GM06990 (cell line): ENCODE measurements at places on chromosomes 1 and 21.

DNA sequence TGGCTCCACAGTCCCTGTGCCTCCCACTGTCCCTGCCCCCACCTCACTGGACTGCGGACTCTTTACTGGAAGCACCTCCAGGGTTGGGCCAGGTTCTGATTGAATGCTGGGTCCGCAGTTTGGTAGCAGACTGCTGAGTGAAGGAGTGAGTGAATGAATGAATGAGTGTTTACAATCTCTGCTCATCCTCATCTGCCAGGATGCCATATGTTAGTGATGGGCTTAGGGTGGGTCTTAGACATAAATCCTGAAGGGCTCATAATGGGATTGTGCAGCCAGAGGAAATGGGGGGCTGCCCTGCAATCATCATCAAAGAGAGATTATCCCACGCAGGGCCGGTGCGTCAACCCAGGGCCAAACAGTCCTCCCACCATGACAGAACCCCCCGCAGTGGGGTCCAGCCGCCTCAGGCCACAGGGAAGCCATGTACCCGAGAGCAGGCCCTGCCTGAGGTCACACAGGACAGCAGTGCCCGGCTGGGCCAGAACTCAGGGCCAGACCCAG, 26.1 kb downstream of the SLC1A7 start:
- DNase-seq, result no peak

DNA sequence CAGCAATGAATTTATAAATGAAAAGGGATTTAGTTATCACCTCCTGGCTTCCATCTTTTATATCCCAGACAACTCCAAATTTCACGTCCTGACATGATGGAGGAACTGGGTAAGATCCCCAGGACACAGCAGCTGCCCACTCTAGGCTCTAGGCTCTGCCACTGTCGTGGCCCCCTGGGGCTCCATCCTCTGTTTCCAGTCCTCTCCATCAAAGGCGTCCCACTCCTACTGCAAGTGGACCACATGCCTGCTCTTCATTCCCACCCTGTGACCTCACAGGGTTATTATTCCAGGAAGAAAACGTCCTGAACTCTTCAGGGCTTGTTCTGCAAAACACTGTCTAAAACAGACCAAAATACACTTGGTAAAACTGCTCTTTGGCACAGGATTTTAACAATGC, 11.9 kb downstream of the URB1 start:
- no peak for DNase-seq

DNA sequence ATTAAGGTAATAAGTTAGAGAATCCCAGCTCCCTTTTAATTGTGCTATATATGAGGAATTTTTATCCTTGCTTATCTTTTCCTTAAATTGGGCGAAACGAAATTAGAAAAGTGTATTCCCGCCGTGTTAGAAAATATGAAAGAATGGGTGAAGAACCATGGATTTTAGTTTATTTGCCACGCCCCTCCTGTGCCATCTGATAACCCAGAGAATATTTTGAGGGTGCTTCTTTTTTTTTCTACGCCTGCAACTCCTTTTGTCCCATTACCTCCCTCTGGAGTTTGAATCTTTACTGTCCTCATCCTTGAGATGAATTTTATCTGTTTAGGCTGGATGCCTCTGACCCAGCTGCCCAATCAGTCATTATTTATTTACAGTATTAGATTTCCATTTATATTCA, 1.6 kb downstream of the TLCD4 start:
- DNase-seq, result no peak

GRCh38 chr1:73034271-73034670, 751.9 kb upstream of the NEGR1 start:
- no peak for DNase-seq

GRCh38 chr1:206684478-206685333, at the start of gene MAPKAPK2:
MAPKAPK2 (plus strand) TSS chr1:206684905; CDS start chr1:206685230, 325 bp downstream.
- DNase-seq, result peak; percentile 77

DNA sequence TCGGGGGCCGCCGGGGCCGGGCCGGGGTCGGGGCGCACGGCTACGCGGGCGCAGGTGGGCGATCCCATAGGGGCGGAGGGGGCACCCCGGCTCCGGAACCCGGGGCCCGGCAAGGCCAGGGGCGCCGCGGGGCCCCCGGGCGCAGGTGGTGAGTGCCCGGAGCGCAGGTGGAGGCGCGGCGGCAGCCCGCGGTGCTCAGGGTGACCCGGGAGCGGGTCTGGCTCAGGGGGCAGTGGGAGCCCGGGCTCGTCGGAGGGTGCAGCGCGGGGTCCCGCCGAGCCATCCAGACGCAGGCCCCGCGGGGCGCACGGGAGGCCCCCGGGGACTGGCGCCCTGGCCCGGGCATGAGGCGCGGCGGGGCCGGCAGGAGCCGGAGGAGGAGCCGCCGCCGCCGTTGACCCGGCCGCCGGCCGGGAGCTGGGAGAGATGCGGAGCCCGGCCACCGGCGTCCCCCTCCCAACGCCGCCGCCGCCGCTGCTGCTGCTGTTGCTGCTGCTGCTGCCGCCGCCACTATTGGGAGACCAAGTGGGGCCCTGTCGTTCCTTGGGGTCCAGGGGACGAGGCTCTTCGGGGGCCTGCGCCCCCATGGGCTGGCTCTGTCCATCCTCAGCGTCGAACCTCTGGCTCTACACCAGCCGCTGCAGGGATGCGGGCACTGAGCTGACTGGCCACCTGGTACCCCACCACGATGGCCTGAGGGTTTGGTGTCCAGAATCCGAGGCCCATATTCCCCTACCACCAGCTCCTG, 489 bp downstream of the CELSR2 start:
- DNase-seq, result no peak

DNA sequence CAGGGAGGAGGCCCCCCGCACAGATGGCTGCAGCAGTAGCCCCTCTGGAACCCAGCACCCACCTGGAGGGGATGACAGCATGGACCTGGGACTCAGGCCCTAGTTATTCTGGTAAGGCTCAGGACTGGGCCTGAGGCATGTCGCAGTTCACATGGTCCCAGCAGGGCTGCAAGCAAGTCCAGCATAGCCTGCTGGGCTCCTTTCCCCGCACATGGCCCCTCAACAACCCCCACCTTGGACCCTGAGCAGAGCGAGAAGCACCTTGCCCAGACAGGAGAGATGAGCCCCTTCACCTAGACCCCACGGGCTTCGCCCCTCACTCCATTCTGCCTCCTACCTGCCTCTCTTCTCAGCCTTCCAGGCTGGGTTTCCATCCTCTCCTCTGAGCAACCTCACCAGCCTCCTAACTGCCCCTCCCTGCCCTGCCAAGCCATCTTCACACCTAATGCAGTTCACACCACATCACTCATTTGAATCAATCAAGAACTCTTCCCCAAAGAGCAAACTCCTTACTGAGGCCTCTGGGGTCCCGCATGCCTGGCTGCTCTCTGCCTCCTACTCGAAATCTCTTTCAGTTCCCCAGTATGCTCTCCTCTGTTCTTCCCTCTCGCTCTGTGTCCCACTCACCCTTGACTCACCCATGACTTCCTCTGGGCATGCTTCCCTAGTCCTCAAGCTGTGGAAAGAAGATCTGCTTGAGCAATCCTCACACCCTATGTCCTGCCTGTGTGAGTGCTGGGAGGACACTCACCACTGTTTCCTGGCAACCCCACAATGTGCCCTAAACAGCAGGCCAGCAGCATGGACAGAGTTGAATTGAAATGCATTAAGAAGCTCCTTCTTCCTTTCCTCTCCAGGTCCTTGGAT, 9.4 kb upstream of the THEMIS2 start:
- peak; percentile 52 for DNase-seq

GRCh38 chr1:87203904-87204303, 124.8 kb upstream of the LMO4 start:
- no peak for DNase-seq

DNA sequence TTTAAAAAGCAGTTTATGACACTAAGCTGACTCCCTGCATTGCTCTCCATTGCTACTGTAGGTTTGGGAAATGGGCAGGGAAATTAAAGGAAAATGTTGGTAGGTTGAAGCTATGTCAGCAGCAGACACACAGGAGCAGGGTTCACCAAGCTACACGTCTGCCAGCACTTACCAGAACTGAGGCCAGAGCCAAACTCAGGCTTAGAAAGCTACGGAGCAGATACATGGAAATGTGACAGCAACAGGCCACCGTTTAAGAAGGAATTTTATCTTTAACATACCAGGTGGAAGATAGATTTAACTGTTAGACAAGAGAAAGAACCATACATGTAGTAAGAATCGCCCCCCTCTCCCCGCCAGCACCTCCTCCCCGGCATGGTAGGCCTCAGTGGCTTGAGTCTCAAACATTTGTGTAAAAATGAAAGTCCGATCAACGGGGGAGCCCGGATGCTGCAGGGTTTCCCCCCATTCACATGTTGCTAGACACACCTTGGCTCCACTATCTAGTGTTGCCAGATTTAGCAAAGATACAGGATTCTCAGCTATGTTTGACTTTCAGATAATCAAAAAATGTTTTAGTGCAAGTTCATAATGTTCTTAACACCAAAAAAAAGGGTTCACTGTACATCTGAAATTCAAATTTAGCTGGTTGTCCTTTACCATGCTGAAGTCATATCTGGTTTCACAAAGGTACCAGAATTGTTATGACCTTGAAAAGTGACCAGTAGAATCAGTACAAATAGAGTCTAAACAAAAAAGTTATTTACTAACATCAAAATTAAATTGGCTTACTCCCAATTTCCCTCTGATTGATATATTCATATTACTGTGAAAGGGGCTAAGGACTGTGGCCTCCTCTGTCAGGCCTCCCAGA, 6.7 kb downstream of the OR2T11 start:
- DNase-seq, result peak; percentile 60

- no peak for DNase-seq
These were observed 14.7 kb upstream of the ATF3 start for GRCh38 chr1:212593821-212594251.

DNA sequence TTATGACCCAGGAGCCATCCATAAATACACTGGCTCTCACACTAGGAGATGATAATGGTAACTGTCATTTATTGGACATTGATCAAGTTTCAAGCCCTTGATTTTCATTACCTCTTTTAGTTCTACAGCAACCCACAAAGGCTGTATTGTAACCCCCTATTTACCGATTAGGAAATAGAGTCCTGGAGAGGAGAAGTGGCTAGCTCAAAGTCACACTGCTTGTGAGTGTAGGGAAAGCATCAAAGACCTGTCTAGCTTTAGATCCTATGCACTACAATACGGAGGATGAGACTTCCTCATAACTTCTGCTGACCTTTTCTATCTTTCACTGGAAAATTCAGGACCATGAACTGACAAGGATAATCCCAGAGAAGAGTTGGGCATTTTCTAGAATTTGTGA, 115.2 kb downstream of the LMX1A start:
- no peak for DNase-seq

DNA sequence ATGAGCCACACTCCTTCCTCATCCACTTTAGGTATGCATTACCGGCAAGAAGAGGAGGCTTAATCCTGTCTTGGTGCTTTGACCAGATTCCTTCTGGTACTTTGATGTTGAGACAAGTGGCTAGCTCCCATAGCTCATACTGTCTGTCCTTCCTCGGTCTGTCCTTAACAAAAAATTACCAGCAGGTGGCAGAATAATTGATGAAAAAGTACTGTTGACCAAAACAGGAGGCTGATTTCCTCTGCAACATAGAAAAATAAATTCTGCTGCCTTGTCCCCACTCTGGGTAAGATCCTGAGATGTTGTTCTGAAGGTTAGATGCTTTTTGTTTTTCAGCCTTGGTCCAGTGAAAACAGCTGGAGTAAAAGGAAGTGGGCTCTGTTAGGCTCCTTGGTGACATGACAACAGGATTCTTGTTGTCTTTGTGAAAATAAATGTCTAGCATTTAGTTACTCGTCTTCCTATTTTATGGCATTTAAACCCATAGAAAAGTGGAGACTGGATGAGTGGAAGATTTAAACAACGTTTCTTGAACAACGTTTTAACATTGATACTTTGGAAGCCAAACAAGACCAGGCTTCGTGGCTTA, 11.2 kb upstream of the HJV start:
- no peak for DNase-seq

DNA sequence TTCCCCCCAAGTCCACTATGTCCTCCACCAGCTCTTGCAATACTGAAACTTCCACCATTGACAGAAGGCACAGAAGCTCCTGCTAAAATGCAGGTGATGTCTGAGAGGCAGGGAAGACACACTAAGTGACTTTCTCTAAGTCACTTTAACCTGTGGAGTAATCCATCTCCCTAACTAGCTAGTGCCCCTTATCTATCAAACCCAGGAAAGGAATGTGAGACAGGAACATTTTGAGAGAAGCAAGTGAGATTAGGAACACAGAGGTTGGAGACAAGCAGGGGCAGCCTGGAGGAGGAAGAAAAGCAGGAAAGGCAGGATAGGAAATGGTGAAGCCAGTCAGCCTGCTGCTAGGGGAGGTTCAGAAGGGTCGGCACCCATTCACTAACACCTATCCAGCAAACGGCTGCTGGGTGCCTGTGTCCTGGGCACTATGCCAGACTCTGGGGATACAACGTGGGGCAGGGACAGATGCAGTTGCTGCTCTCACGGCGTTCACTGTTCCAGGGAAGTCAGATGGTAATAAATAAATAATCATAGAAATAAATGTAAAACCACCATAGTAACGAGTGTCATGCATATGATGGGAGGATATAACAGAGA, 7.0 kb downstream of the GPA33 start:
- DNase-seq, result no peak

GRCh38 chr21:28541371-28542112, 451.1 kb downstream of the LTN1 start:
- no peak for DNase-seq

GRCh38 chr1:199979071-199979470, 48.4 kb upstream of the NR5A2 start:
- no peak for DNase-seq

DNA sequence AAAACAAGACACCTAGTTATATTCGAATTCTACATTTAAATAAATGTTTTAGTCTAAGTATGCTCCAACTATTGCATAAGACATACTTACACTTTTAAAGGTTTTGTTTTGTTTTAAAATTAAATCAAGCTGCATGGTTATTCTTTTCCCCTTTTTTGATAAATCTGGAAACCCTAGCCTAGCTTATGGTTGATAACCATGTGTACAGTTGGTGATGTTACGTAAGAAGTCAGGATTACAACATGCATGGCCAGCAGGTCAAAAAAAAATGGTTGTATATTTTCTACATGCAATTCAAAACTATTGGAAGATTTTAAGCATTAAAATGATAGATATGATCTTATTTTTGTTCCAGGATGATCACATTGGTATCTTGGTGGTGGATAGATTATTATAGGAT, 1600.6 kb downstream of the PLA2G4A start:
- no peak for DNase-seq

DNA sequence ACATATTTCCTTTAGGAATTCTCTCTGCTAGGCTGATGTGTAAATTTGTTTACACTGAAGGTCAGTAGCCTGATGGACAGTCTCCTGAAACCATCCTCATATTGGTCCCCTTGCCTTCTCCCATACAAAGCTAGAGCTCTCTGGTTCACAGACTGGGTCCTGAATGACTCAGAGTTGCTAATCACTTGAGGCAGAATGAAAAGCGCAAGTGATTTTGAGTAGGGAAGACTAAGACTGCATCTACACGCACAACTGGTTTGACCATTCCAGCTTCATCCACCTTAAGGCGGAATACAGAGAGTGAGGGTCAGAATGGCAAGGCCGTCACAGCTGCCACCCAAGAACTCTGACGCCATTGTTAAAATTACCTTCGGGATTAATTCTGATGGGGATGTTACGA, 70.2 kb upstream of the KIF26B start:
- DNase-seq, result no peak
